ENCODE measurements at places on chromosomes 1 and 21.
A peak's percentile ranks its signal among the peaks of the same experiment; 100 is the strongest.

DNA sequence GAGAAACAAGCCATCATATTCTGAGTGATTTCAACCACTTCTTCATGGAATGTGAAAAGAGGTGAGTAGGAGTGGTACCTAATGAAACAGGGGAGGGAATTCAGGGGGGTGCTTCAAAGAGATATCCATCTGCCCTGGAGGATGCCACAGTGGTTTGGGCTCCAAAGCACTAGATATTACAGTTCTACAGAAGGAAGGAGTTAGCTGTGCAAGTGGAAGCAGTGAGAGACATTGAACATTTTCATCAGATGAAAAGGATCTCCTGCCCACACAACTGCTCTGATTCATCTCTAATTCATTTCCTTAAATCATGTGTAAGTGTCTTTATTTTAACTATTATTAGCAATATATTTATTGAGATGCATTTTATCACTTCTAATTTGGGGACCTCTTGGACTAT, 2.8 kb upstream of the RGS5 start:
- no peak for DNase-seq

DNA sequence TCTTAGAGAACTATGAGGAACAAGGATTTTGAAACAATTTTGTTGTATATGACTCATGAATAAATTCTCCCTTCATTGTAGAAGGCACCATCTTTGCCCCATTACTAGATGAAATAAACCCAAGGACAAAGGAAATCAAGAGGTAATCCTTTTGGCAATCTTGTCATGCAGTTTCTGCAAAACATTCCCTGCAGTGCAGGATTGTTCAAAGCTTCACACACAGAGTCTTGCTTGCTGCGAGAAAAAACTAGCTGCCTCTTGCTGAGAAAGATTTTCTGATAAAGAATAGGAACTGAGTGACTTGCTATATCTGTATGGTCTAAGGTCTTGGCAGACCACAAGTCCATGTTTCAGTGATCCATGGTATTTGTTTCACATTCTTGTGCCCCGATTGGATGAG, 657.4 kb upstream of the ADGRL4 start:
- no peak for DNase-seq

DNA sequence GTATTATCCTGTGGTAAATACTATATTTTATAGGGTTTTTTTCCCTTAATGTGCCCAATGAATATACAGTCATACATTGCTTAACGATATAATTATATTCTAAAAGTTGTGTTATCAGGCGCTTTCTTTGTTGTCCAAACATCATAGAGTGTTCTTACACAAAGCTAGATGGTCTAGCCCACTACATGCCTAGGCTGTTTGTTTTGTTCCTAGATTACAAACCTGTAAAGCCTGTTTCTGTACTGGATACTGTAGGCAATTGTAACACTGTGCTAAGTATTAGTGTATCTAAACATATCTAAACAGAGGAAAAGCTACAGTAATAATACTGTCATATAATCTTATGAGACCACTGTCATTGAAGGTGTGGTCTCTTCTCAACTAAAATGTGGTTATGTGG, 242.6 kb upstream of the C1orf105 start:
- no peak for DNase-seq

GRCh38 chr21:17051054-17051453, 461.8 kb upstream of the CXADR start:
- DNase-seq, result no peak

DNA sequence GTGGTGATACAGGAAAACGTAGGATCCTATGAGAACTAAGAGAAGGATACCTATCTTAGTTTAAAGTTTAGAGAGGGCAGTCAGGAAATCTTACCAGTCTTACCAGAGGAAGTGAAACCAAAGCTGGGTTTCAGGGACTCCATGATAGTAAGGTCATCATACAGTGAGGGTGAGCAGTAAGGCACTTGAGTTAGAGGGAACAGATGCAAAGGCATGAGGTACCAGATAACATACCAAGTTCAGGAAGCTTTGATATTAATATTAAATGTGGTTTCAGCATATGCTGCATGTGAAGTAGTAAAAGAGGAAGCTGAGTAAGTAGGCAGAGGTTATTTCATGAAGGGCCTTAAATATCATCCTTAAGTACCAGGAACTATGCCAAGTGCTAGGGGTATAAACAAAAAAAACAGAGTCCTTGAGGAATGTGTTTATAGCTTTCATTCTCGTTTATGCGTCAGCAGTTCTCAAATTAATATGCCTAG, 16.9 kb downstream of the ATG4C start:
- DNase-seq, result no peak

GRCh38 chr1:72166426-72166825, 115.9 kb downstream of the NEGR1 start:
- no peak for DNase-seq

DNA sequence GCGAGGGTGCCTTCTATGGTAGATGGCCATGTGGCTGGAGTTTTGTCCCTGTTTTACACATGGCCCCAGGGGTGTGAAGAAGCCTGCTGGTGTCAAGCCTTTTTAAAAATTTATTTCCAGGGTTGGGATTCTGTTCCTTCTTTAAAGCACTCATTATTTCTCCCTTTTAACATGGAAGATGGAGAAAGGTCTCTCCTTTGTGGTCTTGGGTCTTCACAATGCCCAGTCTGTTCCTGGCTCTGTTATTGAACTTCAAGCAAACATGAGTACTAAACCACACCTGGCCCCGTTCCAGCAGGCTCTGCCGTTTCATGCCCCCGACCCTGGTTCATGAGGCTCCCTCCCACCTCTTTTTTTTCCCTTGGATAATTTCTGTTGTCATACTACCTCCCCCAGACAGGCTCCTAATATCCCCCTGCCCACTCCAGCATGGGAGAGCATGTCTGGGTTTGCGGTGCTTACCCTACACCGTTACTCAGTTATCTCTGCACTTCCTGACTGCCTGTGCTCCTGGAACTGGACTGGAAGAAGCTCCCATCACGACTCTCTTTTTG, 121.2 kb upstream of the KIAA0040 start:
- DNase-seq, result no peak

- no peak for DNase-seq
Observed at GRCh38 chr1:6965083-6965934, 180.1 kb downstream of the CAMTA1 start.

DNA sequence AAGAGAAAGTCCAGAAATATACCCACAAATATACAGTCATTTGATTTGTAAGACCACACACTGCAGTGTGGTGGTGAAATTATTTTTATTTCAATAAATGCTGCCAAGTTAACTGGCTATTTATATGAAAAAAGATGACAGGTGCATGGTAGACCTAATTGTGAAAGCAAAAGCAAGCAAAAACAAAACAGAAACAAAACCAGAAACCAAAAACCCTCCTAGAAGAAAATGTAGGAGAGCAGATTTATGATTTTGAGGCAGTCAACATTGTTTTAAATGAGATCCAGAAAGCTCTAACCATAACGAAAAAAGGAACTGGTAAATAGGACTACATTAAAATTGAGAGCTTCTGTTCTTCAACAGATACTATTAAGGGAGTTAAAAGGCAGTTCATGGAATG, 303.6 kb downstream of the PRDM2 start:
- DNase-seq, result no peak

DNA sequence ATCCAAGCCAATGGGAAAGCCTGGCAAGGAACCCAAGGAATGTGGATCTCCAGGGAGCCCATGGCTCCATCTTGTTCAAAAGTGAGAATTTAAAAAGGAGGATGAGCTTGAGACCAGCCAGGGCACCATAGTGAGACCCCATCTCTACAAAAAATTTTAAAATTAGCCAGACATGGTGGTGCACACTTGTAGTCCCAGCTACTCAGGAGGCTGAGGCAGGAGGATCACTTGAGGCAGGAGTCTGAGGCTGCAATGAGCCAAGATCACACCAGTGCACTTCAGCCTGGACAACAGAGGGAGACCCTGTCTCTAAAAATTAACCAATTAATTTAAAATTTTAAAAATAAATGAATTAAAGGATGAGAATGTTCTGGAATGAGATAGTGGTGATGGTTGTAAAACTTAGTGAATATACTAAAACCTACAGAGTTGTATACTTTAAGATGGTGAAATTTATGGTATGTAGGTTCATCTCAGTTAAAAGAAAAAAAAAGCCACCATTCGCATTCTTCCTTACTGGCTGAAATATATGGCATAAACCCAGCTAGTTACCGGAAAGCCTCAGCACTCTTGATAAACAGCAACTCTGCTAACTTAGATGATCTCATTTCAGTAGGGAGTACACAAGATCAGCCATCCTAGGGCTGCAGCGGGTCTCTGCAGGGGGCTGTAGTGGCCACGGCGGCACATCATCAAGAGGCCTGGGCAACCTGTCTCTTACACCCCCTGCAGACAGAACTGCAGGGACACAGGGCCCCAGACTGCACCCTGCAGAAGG, 48.3 kb upstream of the H6PD start:
- no peak for DNase-seq

- no peak for DNase-seq
Observed at GRCh38 chr1:245598524-245599305, 443.9 kb downstream of the KIF26B start.

DNA sequence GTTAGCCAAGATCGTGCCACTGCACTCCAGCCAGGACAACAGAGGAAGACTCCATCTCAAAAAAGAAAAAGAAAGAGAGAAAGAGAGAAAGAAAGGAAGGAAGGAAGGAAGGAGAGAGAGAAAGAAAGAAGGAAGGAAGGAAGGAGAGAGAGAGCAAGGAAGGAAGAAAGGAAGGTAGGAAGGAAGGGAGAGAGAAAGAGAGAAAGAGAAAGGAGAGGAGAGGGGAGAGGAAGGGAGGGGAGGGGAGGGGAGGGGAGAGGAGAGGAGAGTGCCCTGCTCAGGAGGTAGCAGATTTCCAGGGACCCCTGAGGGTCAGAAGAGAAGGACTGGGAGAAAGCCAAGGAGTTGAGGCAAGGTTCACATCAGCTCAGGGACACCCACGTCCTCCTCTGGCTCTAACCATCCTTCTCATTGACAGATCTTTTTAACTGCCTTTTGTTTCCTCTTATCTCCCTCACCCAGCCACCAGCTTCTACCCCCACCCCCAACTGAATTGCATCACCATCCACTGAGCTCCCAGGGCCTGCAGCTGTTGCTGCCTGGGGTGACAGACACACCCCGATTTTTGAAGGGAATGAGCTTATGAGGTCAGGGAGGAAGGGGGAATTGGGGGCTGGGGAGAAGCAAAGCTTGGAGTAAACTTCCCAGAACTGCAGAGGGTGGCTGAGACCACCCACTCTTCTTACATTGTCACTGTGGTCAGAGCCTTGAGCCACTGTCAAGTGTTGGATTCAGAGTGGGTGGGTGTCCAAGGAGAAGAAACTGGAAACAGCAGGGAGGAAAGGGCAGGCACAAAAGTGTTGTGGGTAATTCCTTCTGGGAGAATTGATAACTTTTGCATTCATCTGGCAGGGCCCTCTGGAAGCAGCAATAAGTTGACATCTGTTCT, 91.6 kb downstream of the GLUL start:
- DNase-seq, result peak; percentile 9
